Globus pallidus (tissue), 1 donor: ENCODE measurements at places on chromosomes 3 and 15.

GRCh38 chr15:74259292-74259648 is 23.1 kb downstream of the CCDC33 start:
- no peak for DNase-seq

DNA sequence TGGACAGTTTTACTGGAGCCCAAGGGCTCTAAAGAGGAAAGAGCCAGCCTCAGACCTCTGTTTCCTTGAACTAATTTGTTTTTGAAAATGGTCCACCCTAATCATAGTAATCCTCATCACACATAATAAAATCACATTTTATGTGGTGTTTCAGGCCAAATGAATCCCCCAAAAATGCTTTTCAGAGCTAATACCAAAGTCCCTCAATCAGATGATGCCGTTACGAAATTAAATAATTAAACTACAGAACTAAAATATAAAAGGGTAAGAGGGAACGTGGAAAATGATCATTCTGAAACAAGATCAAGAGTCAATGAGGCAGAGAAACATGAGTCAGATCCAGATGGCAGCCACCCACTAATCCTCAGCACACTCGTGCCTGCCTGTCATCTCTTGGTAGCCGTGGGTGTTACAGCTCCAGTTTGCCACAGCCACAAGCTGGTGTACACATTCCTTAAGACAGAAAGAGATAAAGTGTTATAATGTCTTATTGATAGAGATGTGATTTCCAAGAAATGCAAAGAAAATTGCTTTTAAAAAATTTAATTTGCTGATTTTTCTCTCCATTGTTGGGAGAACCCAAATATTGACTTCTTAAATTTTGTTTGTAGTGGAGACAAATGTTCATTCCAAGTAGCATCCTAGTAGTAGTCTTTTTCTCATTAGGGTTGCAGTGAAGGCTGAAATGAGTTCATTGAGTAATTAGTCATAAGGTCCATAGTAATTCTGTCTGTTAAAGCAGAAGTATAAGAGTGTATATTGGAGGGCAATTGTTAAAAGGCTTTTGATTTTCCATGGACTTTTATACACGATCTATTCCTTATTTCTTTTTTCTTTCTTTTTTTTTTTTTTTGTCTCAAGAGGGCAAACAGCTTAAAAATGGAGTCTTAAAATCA is 104.2 kb downstream of the AGBL1 start:
- no peak for DNase-seq

DNA sequence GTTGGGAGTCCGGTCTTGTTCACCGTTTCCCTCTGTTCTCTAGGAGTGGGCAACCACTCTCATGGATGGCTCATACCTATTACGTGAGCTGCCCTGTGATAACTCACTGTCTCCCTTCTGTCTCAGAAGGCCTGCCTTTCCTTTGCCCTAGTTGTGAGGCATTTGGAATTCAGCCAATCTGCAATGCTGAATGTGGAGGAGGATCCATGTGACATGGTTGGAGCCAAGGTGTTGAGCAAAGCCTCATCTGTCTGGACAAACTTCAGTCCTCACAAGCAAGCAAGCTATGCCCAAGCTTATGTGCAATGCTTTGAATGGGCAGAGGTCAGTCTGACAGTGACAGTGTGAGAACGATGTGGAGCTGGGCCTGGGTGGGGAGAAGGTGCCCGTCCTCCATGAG is 37.8 kb upstream of the ATP10A start:
- DNase-seq = no peak

GRCh38 chr15:89315375-89315929 is 19.2 kb downstream of the POLG start:
- DNase-seq = no peak

GRCh38 chr3:63988943-63989342 is 34.4 kb downstream of the PSMD6 start:
- no peak for DNase-seq

DNA sequence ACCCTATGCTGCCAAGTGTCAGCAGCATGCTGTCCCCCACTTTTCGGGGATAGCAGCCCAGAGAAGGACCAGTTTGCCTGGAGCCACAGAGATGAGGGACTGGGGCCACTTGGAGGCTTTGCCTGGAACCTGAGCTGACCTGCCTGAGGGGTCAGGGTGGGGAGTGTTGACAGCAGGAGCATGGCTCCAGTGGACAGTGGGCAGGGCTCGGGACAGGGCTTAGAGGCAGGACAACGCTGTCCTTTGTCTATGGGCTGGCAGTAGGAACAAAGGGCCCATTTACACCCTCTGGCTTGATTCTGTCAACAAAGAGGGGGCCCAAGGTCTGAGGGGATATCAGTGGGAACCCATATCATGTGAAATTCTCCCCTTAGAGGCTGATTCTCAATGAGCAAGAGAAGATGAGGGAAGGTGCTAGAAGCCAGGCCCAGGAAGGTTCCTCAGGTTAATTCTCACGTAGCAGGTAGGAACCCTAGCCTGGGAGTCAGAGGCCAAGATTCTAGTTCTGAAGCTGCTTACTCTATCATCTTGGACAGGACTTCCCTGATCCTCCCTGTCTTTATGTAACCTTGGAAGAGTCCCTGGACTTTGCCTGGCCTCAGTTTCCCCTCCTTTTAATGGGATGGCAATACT is 29.7 kb upstream of the HHATL start:
- DNase-seq = peak; percentile 99

- no peak for DNase-seq
Observed at GRCh38 chr3:195802795-195803194, 8.9 kb downstream of the MUC4 start.

- no peak for DNase-seq
Observed at GRCh38 chr15:51448622-51449399, 107.4 kb downstream of the GLDN start.

- no peak for DNase-seq
Observed at GRCh38 chr3:163664466-163664865, 1413.8 kb downstream of the SI start.

- no peak for DNase-seq
Observed at GRCh38 chr3:56131974-56132590, 336.2 kb downstream of the ERC2 start.

- no peak for DNase-seq
Observed at GRCh38 chr15:66614456-66614855, 48.7 kb upstream of the LCTL start.

DNA sequence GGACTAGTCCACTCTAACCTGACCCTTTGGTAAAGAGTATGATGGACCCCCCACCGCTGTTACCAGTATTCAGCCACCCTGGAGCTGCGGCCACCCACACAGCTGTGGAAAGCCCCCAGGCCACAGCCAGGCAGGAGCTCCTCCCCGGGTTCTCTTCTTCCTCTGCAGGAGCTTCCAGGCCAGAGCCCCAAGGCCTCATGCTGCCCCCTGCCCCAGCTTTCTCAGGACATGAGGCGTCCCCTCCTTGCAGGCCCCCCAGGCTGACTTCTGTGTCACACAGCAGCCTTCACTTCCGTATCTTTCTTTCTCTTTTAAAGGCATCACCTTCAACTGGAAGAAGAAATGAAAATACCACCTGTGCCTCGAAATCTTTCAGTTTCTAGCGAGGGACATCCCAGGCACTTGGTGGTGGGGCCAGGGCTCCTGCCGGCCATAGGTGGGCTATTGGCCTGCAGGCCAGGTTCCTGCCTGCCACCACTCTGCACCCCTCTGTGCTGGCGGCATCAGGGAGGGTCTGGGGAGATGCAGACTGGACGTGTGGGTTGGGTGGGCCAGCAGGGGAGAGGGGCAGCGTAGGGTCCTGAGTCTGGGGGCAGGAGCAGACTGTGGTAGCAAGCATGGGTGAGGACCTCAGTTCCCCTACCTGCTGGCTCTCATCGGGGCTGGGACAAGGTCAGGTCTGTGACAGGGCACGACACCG is 19.9 kb downstream of the KLF13 start:
- DNase-seq = no peak

DNA sequence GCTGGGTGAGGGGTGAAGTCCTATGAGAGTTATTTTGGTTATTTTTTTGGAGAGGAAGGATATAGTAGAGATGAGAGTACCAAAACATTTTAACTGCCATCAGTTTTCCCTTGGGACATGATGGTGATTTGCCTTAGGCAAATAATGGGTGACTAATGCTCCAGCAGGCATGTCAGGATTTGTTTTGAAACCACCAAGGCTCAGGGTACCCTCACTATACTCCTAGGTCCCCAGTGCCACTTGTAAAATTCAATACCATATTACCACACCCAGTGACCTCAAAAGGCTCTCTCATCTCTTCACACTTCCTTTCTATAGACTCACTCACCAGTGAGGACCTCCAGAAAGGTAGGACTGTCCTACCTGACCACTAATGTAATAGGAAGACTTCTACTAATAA is 83.6 kb downstream of the WDR72 start:
- DNase-seq = no peak

GRCh38 chr3:52555056-52555455 is 18.7 kb downstream of the UQCC5 start:
- DNase-seq = no peak

- DNase-seq = no peak
Observed at GRCh38 chr3:32403663-32404062, 12.0 kb downstream of the CMTM7 start.

DNA sequence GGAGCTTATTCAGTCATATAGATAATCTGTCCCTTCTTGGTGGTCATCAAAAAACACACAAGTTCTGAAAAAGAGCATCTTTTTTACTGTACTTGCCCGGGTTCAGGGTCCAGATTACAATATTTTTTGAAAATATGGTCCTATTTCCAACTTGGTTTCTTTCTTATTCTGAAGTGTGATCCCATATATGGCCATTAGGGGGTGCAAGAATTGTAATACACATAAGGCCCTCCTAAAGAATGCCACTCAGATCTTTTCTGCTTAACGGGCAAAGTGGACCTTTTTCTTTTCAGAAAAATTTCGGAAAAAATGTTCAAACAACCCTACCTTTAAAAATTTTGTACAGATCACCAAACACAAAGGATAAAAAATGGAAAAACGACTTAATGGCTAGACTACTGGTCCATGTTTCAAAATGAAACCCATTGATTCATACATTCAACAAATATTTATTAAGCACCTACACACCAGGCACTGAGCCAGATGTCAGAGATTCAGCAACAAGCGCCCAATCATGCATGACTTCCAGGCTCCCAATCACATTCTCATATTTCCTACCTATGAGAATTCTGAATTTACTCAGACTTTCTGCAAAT is 102.0 kb upstream of the MYRIP start:
- peak; percentile 25 for DNase-seq

DNA sequence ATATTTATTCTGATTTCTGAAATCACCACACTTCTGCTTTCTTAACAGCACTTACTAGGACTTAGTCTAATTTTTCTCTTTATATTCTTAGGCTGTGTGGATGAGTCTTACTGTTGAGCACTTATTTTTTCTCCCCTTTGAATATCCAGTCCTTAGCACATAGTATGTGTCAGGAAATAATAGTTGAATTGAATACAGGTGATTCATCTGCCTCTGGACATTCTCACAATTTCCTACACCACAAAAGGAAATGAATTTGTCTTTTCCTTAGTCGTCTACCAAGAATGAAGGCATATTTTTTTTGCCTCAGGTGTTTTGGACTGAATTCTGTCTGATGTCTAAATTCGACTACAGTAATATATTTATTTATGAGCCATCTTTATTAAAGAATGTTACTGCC is 204.2 kb downstream of the GHSR start:
- no peak for DNase-seq

- DNase-seq = no peak
Observed at GRCh38 chr3:29933802-29934490, 653.1 kb downstream of the RBMS3 start.

- no peak for DNase-seq
Observed at GRCh38 chr3:16338999-16339398, 74.0 kb downstream of the OXNAD1 start.

- DNase-seq = no peak
Observed at GRCh38 chr15:87523516-87523915, 733.0 kb downstream of the NTRK3 start.

GRCh38 chr3:51350751-51351150 is 34.3 kb upstream of the MANF start:
- DNase-seq = peak; percentile 37

GRCh38 chr15:66598095-66598815 is 32.5 kb upstream of the LCTL start:
- no peak for DNase-seq

- DNase-seq = no peak
Observed at GRCh38 chr15:98330258-98330657, 318.1 kb upstream of the IGF1R start.

- no peak for DNase-seq
Observed at GRCh38 chr3:139771331-139771730, 93.6 kb upstream of the NMNAT3 start.

DNA sequence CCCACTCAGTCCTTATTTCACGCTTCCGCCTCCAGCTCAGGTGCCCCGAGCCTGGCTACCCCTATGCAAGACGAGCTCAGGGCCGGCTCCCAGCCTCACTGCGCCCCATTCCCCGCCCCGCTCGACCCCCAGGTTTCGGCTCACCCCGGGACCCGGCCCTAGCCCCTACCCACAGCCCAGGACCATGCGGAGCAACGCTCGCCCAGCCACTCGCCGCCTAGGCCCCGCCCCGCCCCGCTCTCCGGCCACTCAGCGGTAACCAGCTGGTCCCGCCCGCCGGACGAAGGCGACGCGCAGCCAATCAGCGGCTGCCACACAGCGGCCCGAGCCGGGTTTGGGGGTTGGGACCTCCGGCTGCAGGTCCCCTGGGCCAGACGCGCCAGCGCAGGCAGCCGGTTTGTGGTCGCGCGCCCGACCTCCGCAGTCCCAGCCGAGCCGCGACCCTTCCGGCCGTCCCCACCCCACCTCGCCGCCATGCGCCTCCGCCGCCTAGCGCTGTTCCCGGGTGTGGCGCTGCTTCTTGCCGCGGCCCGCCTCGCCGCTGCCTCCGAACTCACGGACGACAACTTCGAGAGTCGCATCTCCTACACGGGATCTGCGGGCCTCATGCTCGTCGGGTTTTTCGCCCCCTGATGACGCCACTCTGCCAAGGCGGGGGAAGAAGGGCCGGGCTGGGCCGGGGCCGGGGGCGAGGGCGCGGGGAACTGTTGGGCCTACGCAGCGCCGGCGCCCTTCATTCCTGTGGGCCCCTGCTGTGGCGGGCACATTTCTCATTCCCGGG is at the start of gene CATSPER2:
TSS of gene CATSPER2 (minus strand) at position 196 of the 781 bp plus-strand sequence. CDS start 783 bp downstream, outside the sequence.
- no peak for DNase-seq

DNA sequence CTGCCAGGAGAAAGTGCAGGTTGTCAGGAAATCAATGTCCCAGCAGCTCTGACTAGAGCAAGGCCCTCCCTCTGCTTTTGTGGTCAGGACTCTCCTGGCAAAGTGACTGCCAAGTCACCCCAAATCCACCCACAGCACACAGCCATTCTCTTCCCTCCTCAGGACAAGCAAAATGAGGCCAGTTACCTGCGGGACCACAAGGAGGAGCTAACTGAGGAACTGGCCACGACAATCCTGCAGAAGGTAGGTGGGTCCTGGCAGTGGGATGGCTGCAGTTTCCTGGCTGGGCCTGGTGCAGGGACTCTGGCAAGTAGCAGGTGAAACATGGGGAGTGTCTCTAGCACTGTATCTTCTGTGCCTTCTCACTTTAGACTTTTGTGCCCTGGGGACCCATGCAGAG is 142.5 kb upstream of the EIF1B start:
- DNase-seq = no peak

GRCh38 chr15:81292523-81293001 is 31.4 kb downstream of the STARD5 start:
- DNase-seq = no peak

DNA sequence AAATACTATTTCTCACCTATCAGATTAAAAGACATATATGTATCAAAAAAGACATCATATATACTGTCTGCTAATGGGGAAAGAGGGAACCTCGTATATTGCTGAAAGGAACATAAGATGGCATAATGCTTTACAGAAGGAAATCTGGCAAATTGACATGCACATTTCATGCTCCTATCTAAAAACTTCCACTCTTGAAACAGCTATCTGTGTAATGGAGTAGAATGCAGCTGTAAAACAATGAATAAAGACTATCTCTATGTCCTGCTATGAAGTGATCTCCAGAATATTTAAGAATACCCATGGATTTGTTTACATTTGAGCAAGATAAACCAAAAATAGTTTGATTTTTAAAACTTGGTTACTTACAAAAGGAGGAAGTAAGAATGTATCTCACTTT is 107.4 kb downstream of the TBL1XR1 start:
- peak; percentile 46 for DNase-seq
